ENCODE measurements at places on chromosomes 12 and 14.

- no peak for DNase-seq
These were observed 911.7 kb upstream of the TMEM132C start for GRCh38 chr12:127355061-127355841.

GRCh38 chr12:14665354-14666348, 30.7 kb downstream of the GUCY2C start:
- no peak for DNase-seq

DNA sequence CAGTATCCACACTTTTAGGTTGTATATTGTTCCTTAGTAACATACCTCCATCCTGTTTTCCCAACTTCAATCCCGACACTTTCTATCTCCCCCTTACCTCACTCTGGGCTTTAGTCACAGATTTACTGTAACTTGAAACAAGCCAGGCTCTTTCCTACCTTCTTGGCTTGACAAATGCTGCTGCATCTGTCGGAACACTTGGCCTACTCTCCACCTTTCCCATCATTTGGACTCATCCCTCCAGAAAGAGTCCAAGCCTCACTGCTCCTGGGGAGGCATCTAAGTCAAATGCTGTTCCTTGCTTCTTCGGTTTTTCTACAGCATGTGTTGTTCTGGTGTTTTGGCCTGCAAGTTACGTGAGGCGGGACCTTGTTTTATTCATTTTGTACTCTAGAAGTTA, 142.4 kb downstream of the DACT1 start:
- DNase-seq, result no peak

DNA sequence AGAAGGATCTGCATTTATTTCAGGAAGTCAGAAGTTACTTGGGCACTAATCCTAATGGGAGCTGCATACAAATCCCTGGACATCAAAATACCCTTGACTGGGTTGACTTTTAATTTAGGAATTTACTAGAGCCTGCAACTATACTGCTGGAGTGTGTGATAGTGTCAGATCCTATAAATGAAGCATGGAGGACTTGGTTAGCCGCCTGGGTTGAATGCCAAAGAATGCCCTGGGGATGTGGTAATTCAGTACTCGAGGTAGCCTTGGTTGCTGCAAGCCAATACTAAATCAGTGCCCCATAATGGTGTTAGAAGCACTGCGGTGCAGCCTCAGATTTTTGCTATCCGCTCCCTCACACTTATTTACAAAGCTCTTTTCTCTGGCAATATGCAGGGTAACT, 184.9 kb downstream of the CAPZA3 start:
- DNase-seq, result no peak

GRCh38 chr12:42706321-42706720, 116.8 kb upstream of the PRICKLE1 start:
- no peak for DNase-seq

- DNase-seq, result no peak
These were observed 921 bp downstream of the DEPDC4 start for GRCh38 chr12:100265732-100266584.

DNA sequence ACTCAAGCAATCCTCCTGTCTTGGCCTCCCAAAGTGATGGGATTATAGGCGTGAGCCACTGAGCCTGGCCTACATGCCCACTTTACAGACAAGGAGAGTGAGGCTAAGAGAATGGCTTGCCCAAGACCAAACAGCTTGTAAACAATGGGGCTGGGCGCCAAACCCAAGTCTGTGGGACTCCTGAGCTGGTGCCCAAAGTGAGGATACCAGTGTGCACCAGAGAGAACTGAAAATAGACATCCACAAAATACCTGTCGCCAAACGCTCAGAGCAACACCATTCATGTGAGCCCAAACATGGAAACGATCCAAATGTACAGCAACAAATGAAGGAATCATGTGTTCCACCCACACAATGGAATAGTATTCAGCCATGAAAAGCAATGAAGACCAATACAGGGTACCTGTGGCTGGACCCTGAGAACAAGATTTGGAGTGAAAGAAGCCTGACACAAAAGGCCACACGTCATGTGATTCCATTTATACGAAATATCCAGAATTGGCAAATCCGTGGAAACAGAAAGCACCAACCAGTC, 38.2 kb downstream of the CCNK start:
- DNase-seq, result no peak

- DNase-seq, result no peak
These were observed 274.7 kb downstream of the SLC6A15 start for GRCh38 chr12:84637926-84638325.

DNA sequence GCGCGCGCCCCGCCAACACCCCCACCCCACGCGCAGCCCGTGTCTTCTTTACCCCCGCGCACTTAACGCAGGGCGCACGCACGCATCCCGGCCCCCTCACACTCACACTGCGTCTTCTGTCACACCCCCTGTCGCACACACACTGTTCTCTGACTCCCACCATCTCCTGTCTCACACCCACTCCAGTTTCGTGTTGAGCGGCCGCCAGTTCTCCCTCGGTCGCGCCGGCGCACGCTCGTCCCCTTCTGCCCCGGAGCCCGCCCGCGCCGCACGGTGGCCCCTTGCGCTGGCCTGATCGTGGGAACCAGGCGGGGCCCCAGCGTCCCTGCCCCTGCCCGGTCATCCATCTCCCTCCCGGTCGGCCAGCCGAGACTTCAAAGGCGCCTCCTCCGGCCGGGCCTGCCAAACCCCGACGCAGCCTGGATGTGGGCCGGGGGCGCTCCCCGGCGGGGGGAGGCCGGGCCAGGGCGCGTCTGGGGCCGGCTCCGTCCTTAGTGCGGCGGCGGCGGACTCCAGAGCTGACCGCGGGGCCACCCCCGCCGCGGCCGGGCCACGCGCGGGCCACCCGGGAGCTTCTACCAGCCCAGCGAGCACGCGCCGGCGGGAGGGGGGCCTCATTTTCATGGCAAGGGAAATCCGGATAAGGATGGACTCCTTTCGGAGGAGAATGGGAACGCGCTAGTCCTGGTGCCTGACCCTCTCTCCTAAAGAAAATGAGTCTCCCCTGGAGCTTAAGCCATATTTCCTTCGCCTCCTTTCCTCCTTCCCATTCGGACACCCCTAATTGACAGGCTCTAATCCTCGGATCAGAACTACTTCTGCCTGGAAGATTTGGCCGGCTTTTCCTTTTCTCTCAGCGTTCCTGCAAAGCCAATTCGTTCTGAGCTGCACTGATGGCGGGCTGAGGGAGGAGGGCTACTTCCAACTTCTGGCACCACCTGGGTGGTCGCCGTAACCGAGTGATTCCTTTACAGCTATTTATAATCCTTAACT, 82.0 kb upstream of the HMGA2 start:
- no peak for DNase-seq

- DNase-seq, result no peak
These were observed 84.5 kb upstream of the AMN1 start for GRCh38 chr12:31813305-31813704.

GRCh38 chr12:46670636-46671035, 155.2 kb downstream of the SLC38A4 start:
- DNase-seq, result no peak

DNA sequence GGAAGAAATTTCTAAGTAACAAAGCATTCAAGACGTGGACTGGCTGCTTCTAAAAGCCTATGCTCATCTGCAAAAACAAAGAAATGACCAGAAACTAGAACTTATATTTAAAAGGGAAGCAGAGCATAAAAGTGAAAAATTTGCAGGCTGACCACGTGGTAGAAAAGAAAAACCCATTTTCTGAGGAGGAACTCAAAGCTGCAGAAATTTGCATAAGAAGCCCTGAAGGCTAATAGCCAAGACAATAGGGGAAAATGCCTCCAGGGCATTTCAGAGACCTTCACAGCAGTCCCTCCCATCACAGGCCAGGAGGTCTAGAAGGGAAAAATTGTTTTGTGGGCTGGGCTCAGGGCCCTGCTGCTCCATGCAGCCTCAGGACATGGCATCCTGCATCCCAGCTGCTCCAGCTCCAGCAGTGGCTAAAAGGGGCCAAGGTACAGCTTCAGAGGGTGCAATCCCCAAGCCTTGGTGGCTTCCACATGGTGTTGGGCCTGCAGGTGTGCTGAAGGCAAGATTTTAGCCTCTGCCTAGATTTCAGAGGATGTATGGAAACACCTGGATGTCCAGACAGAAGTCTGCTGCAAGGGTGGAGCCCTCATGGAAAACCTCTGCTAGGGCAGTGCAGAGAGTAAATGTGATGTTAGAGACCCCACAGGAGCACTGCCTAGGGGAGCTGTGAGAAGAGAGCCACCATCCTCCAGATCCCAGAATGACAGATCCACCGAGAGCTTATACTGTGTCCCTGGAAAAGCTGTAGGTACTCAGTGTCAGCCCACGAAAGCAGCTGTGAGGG, 55.5 kb downstream of the CHGA start:
- no peak for DNase-seq

DNA sequence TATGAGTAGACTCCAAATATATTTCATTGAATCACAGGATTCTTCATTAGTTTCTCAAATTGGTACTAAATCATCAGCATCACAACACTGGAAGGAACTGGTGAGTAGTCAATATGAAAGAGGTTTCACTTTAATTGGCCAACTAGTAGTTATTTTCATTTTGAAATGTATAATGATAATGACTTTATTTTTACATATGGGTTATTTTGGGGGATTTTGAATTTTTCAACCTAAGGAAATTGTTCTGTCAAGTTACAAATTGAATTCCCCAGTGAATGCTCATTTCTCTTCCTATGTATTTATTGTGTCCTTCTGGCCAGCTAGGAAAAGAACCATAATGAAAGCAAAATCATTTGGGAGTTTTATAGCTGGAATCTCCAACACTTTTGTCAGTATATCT, 174.2 kb upstream of the ATP2B1 start:
- DNase-seq, result no peak

GRCh38 chr14:28707814-28708213, 58.8 kb upstream of the FOXG1 start:
- no peak for DNase-seq

DNA sequence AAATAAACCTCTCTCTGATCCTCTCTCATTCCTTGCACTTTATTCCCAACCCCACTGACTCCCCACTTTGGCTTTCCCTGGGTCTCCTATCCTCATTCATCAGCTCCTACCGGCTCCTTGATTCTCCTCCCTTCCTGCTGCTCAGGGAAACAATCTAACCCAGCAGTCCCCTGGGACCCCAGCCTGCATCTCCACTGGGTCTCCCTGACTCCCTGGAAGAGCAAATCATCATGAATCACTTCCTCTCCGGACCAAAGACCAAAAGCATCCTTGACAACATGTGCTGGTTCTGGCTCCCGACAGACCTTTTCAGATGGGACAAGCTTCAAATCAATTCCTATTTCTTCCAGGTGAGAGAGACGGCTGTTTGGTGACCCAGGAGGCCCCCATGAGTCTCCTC, 76.6 kb downstream of the HSPB8 start:
- no peak for DNase-seq

DNA sequence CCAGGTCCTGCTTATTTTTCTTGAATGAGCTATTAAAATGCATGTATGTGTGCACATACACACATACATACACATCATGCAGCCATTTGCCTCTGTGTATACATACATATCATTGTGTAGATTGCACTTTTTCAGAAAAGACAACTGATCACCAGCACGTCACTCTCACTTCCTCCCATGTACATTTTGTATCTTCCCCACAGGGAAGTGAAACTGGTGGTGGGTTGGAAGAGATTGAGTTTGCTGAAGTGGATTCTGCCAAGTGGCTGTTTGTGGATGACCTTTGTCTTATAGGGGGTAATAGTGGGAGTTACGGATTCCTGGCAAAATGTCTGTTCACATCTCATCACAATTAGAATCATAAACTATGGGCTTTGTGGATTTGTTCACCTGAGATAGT, 448.6 kb downstream of the RAD51B start:
- DNase-seq, result no peak

DNA sequence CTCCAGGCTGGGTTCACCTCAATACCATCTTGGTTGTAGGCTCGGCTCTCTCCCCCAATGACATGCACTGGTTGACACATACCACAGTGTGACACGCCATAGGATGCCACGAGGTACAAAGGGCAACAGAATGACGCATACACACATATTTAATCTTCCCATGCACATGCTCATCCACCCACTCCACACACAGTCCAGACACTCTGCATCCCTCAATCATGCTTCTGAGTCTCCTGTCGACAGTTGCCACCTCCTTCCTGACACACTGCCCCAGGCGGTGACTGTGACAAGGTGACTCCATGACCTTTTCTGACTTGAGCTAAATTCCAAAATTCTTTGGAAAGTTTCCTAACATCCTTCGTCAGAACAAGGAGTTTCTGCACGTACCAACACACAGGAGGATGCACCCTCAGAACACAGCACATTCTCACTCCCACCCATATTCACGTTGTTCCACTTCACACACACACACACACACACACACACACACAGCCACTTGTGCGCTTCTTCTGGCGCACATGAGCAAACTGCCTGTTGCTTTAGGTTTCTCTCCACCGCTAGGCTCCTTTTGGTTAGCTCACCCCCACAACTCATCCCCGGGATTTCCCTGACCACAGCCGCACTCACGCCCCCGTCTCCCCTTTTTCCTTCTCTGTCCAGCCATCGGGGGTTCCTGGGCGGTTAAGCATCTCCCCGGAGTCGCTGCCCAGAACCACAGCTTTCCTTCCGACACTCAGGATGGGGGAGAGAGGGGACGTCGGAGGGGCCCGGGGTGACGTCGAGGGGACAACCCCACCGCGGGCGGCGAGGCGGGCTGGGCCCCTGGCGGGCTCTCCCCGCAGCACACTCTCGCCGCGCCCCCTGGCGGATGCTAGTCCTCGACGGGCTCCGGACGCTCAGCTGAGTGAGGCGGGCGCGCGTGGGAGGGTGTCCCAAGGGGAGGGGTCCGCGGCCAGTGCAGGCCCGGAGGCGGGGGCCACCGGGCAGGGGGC, 536 bp upstream of the WNT1 start:
- peak; percentile 36 for DNase-seq

- DNase-seq, result no peak
These were observed 39.9 kb downstream of the KIF26A start for GRCh38 chr14:104178279-104178678.

- no peak for DNase-seq
These were observed 65.8 kb downstream of the GALNT9 start for GRCh38 chr12:132263451-132264049.

DNA sequence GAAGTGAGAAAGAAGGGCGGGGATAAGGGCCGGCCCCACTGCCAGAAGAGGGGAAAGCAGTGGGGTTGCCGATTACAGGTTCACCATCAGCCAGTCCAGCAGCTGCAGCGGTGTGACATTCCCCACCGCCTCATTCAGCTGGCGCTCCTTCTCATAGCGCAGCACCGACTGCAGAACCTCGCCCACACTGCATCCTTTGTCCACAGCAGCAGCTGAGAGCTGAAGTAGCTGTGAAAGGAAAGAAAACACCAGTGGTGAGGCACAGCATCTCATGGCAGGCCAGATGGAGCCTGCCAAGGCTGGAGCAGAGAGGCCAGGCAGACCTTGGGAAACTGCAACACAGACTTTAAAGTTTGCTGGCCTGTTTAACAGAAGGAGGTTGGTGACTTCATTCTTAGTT, 33.2 kb downstream of the AKAP3 start:
- no peak for DNase-seq
